ENCODE measurements at places on chromosomes 12 and 14. TPM values are rescaled to one million over a fixed set of nuclear protein-coding genes. Genes with fewer than 3 reads are reported as not detected.

CAPZA3 gene
- total RNA-seq = not detected

TEX52 gene
- not detected for total RNA-seq

POTEM gene
- total RNA-seq = not detected

ASCL1 gene
- total RNA-seq = not detected

CLEC6A gene
- not detected for total RNA-seq

GOLGA5 gene
- 47.3 TPM for total RNA-seq

TRPV4 gene
- total RNA-seq = 0.51 TPM

KCNK13 gene
- total RNA-seq = not detected

RAPGEF3 gene
- total RNA-seq = 2.8 TPM

PTGR2 gene
- total RNA-seq = 7.2 TPM

GLT8D2 gene
- total RNA-seq = 12.6 TPM

GARIN6 gene
- not detected for total RNA-seq

CSRP2 gene
- total RNA-seq = 36.7 TPM

GPRC5A gene
- total RNA-seq = 2.3 TPM

KRT77 gene
- total RNA-seq = not detected

BIN2 gene
- total RNA-seq = not detected

RIMKLB gene
- 13.0 TPM for total RNA-seq

MYF6 gene
- under 0.01 TPM for total RNA-seq

HHIPL1 gene
- 9.9 TPM for total RNA-seq

FAM90A1 gene
- total RNA-seq = 0.33 TPM

GALNT8 gene
- total RNA-seq = under 0.01 TPM

ZFHX2 gene
- total RNA-seq = 0.33 TPM

ENDOU gene
- 0.17 TPM for total RNA-seq

USP15 gene
- 57.6 TPM for total RNA-seq

KRT74 gene
- total RNA-seq = not detected

IL31 gene
- total RNA-seq = not detected

SLC41A2 gene
- total RNA-seq = 22.8 TPM

PTPRR gene
- total RNA-seq = under 0.01 TPM

SPIC gene
- total RNA-seq = not detected

IRAK3 gene
- total RNA-seq = 7.4 TPM

BCL2L2 gene
- total RNA-seq = 17.2 TPM

RNU4-1 gene
- under 0.01 TPM for total RNA-seq

ARL6IP4 gene
- 157 TPM for total RNA-seq

C12orf50 gene
- under 0.01 TPM for total RNA-seq

PLEKHG7 gene
- not detected for total RNA-seq

IRAK4 gene
- 20.0 TPM for total RNA-seq

DPPA3 gene
- total RNA-seq = not detected

DCN gene
- total RNA-seq = 586 TPM

ULK1 gene
- 14.9 TPM for total RNA-seq

TPH2 gene
- not detected for total RNA-seq

FOXG1 gene
- total RNA-seq = not detected

PAX9 gene
- not detected for total RNA-seq

NID2 gene
- total RNA-seq = 93.7 TPM
